ENCODE measurements at places on chromosomes 6 and 20.
A peak's percentile ranks its signal among the peaks of the same experiment; 100 is the strongest.

DNA sequence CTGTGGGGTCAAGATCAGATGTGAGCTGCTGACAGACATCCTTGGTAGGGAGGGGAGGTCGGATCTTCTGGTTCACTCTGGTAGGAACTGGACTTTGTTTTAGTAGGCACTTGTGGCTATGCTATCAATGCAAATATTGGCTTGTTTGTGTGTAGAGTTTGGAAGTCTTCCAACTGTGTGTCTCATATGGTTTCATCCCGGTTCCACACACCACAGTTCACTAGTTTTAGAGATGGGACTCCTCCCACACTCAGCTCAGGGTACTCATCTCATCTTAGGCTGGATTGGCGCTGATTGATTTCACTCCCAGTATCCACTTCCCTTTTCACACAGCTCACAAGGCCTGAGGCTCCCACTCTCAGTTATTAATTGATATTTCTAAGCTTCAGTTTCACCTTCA is 161.3 kb downstream of the THBS2 start:
- DNase-seq: no peak

- DNase-seq: peak; percentile 32
Observed at GRCh38 chr6:12233693-12234571, 56.2 kb upstream of the EDN1 start.

GRCh38 chr20:40955326-40955725 is 73.3 kb upstream of the TOP1 start:
- no peak for DNase-seq

DNA sequence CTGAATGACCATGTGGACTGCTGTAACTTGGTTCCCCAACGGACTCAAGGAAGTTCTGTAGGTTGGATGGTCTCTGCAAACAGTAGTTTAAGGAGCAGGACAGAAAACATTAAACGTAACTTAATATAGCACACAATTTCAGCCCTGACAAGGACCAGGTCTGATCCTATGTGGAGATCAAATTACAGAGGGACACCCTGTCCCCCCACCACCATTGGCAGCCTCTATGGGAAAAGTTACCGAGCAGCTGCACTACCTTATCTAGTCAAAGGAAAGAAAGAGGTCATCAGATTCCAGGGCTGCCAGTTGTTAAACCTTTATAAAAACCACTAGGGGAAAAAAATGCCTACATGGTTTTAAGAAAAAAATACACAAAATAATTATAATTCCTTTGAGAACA is 191.5 kb upstream of the RSPO3 start:
- no peak for DNase-seq

DNA sequence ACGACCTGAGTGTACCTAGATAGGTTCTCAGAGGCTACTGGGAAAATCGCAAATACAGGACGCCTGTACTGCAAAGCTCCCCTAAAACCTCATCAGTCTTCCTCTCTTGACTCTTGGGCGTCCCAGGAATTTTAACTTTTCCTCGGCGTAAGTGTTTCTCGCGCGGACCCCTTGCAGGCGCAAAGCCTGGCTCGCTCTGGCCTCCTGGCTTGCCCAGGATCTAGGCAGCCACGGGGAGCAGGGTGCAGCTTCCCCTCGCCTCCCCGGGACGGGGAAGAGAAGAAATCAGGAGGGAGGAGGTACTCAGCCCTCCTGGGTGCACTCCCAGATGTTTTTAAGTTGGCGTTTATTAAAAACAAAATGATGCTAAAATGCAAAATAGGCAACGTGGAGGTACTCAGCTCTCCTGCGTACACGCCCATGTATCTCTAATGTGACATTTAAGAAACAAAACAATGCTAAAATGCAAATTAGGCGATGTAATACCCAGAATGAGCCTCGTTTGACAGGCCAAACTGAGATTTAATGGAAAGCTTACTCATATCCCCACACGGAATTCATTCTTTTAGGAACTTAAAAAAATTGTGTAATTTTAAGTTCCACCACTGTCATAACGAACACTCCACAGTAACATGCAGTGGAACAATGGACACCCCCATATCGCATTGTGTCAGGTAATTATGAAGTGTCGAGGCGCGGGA is 1.6 kb upstream of the SOBP start:
- no peak for DNase-seq

DNA sequence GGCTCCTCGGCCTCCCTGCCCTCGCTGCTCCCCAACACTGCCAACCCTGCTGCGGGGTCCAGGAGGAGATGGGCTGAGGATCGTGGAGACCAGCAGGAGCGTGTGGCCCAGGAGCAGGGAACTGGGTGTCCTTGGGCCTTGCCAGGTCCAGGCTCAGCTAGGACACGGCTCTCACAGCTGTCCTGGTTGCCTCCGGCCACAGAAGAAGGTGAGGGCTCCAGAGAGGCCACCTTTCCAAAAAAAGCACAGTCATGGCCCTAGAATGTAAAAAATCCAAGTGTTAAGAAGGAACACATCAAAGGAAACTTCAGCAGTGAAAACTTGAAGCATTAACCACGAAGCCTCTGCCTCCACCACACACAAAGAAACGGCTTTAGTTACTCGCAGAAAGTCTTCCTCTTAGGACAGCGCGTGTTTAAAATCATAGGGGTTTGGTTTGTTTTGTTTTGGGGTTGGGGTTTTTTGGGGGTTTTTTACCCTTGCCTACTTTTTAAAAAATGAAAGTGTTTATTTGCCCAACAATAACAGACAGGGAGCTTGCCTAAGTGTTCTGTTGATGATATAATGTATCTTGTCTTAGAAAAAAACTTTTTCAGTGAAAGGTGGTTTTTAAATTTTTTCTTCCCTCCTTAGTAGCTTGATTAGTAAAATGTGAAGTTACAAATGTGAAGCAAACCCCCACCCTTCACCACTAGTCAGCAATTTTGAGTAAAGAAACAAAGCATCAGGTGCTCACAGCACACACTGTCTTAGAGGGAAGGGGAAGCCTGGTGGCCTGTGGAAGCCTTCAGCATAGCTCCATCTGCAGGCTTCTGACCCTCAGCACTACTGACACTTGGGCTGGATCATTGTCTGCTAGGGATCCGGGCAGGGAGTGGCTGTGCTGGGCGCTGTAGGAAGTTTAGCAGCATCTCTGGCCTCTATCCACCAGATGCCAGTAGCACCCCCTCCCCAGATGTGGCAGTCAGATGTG is 60.0 kb downstream of the PTPN1 start:
- no peak for DNase-seq

GRCh38 chr6:104940893-104941728 is 15.8 kb upstream of the LIN28B start:
- no peak for DNase-seq

DNA sequence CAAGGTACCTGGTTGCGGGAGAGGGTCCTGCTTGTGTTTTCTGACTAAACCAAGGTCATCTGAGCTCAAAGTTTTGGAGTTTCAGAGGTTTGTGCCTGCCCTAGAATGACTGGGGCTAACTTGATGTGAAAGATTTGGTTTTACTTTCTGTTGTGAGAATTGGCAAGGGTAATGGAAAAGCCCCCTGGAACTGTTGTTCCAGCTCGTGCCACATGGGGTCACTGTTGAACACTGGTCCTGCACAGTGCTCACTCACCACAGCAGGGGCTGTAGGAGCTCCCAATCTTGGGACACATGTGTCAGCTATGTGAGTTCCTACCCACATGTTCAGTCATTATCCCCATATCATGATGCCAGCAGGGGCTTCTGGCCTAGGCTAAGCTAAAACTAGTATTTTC is 6.5 kb downstream of the TGM6 start:
- no peak for DNase-seq

- DNase-seq: no peak
Observed at GRCh38 chr6:115908906-115909559, 151.7 kb downstream of the FRK start.

GRCh38 chr20:23509247-23509913 is 18.5 kb downstream of the CST8 start:
- DNase-seq: no peak

DNA sequence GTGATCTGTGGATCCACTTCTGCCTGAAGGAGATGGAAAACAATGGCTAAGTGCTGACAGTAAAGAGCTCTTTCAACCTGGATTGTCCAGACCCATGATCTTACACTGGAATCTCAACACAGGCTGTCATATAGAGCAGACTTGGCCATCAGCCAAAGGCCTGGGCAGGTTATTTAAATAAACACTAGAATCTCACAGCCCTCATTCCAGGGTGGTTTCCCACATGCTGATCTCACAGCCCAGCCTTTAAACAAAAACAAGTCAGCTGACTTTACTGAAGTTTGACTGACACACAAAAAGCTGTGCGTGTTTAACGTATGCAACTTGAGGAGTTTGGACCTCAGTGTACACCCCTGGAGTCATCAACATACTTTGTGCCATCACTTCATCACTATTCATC is 28.4 kb downstream of the SYNDIG1 start:
- DNase-seq: peak; percentile 11

- no peak for DNase-seq
Observed at GRCh38 chr6:73394577-73395354, at the start of gene DDX43. DDX43 (plus strand) TSS chr6:73394828; CDS start chr6:73394906, 78 bp downstream.

DNA sequence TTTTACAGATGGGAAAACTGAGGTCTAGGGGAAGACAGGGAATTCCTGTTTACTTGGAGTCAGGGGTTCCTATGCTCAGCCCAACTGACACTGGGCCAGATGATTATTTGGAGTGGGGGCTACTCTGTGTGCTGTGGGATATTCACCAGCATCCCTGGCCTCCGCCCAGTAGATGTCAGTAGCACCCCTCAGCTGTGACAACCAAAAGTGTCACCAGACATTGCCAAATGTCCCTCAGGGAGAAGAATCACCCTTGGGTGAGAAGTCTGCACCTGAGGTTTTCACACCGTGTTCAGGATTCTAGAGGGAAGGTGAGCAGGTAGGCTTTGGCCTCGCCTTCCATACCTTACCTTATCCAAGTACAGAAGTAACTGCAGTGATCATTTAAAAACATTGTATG is 27.6 kb downstream of the CDH26 start:
- no peak for DNase-seq

DNA sequence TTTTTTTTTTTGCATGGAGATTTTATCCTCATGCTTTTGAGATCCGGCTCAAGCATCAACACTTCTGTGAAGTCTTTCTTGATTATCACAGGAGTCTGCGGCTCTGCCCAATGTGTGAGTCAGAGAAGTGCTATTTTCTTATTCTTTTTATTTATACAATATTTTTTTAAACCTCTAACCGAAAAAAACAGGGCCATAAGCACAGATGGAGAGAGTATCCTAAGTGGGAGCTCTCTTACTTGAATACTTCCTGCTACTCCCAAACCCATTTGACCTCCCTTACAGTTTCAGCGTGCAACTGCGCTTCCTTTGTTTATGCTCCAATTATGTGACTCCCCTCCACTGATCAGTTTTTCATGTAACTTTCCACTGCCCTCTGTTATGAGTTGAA is 8.7 kb upstream of the ATXN1 start:
- no peak for DNase-seq

GRCh38 chr6:159031846-159032245 is 12.9 kb downstream of the TAGAP start:
- no peak for DNase-seq

GRCh38 chr6:64622944-64623343 is 987.3 kb downstream of the PHF3 start:
- no peak for DNase-seq

DNA sequence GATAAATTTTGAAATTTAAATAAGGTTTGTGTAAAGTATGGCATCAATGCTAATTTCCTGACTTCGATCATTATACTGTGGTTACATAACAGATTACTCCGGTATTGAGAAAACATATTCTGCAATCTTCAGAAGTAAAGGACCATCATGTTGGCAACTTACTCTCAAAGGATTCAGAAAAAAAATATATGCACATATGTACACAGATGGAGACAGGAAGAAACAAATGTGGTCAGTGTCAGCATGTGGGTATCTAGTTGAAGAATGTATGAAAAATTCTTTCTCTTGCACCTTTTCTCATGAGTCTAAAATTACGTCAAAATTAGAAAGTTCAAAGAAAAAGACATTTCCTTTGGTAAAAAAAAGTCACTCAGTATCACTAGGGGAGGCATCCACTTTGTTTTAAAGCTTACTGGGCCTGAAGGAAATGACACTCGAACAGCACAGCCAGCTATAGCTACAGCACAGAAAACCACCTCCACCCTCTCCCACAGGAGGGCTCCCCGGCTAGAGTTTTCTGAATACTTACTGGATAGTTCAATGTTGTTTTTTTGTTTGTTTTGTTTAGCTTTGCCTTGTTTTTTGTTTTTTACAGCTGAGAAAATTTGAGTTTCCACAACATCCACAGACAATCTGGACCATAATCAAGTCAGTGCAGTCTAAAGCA is 317.2 kb upstream of the AGPAT4 start:
- DNase-seq: no peak

GRCh38 chr6:170052991-170053821 is 237.7 kb downstream of the DLL1 start:
- no peak for DNase-seq

DNA sequence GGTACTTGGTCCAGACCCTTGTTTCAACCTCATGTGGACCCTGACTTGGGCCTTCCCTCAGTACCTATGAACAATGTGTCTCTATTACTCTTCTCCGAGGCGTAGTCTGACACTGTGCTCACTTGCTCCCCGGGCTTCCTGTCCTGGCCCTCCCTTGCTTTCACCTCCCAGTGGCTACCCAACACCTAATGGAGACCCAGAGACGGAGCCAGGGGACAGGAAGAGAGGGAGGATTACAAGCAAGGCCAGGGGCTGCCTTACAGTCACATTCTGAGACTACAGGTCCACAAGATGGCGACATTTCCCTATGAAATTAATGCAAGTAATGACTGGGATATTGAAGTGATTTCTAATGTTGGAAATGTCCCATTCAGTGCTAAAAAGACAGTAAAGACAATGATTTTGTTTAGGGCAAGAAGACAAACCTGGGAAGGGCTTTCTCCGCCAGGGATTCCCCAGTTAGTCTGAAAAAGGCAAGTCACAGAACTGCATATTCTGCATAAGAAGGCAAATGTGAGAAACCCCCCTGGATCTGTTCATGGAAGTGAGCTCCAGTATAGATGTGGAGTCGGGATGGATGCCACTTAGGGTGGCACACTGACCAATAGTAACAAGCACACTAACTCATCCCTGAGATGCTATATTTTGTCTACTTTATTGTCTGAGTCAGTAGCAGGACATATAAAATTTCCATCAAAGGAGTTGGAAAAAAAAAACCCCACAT is 44.0 kb upstream of the ZBTB24 start:
- DNase-seq: no peak

GRCh38 chr20:19789446-19789845 is 31.4 kb downstream of the RIN2 start:
- DNase-seq: no peak

GRCh38 chr6:108736002-108736361 is 112.2 kb upstream of the ARMC2 start:
- DNase-seq: no peak

GRCh38 chr6:117168296-117169063 is 96.9 kb upstream of the VGLL2 start:
- no peak for DNase-seq

- no peak for DNase-seq
Observed at GRCh38 chr6:36955671-36956445, 1.3 kb downstream of the PI16 start.

GRCh38 chr6:168363811-168364792 is 44.5 kb upstream of the DACT2 start:
- no peak for DNase-seq
